GM19239 (cell line): ENCODE measurements at places on chromosomes 3 and 15.

DNA sequence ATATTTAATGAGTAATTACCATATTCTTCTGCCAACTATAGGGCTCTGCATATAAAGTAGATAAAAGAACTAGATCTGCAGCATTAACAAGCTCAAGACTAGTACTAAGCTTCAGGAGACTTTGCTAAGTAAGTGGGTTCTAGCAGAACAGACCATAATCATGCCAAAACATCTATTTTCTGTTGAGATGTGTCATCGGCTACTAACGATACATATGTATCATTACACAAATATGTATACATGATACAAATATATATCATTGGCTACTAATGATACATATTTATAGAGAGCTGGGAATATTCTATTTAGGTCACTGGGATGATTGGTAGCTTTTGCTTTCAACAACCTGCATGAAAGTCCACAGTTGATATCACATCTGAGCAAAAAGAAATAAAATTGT, 185.8 kb upstream of the DCBLD2 start:
- DNase-seq = no peak

GRCh38 chr3:59788133-59788532, 738.3 kb upstream of the CFAP20DC start:
- DNase-seq = no peak

GRCh38 chr15:77580996-77581682, 51.6 kb downstream of the LINGO1 start:
- DNase-seq = no peak

GRCh38 chr3:195774917-195775316, 36.8 kb downstream of the MUC4 start:
- DNase-seq = no peak

DNA sequence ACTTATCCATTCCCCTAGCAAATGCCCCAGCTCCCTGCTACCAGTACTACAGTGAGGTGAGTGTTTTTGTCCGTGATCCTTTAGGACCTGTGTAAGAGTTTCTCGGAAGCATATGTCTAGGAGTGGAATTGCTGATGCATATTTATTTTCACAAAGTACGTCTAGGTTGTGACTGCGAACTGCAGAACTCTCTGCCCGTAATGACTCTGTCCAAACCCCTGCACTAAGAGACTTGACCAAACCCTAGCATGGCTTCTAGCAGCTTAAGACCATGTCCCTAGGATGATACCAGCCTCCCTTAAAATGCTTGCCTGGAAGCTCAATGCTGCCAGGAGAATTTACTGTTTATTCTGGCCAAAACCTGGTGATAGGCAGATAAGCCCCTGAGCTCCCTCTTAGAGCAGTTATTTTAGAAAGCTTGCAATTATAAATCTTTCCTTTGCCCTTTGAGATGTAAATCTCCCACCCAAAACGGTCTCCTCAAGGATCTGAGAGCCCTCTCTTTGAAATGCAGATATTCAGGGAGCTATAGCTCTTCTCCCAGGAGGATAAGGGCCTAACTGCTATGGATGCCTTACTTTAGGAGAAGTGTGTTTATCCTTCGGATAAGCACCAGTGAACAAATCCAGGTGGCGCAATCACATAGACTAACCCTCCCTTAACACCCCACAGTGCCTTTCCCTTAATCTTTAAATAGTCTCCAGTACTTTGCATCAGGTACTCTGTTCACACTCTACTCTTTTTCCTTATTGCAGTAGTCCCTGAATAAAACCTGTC, 14.7 kb upstream of the CA12 start:
- DNase-seq = no peak
